CD4-positive, alpha-beta T cell treated with Interleukin-2 at 100 ng/mL for 4 hours (primary cell): ENCODE measurements at places on chromosomes 3 and 15.

DNA sequence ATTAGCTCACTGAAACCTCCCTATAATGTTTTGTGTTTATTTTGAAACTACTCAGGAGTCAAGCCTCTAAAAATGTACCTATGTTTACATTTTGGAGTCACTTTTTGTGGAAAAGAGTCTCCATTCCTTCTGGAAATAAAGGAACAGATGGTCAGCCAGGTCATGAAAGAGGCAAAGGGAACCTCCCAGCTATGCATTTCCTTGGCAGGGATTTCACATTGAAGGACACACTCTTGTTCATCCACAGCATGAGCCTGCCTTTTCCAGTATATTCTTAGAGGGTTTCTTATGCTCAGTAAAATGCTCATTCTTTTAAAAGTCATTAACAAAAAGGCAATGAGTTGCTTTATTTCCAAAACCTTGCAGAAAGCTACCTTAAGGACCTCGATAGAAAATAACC, 20.8 kb downstream of the STAC start:
- DNase-seq, result no peak

DNA sequence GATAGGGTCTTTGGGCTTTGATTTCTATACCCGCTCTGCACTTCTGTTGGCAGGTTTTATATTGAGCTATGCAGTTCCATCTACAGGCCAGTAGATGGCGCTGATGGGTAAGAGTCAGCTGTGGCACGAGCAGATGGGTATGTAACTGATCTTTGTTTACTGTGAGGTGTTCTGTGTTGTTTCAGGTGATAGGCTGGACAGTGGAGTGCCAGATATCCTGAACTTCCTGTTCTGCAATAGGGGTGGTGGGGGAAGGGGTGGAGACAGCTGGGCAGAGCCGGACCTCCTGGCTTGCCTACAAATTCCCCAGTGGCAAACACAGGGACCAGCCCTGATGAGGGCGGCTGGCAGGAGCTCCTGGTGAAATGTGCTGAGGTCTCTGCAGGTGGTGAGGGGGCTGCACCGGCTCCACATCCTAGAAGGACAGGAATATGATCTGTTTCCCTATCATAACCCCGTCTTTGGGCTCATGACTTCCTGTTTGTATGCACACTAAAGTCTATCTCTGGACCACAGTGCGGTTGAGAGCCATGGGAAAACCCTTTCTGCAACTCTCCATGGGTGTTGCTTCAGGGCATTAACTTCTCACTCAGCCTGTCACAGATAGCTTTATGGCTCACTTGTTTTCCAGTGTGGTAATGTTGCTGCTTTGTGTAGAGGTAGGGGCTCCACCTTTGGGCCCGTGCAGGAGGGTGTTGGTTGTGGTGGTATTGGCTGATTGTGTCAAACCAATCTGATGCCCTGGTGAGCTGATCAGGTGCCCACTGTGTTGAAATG, 13.4 kb upstream of the FAM98B start:
- peak; percentile 69 for DNase-seq

GRCh38 chr3:198030125-198030524, 70.1 kb downstream of the LMLN start:
- DNase-seq, result no peak

- DNase-seq, result no peak
Observed at GRCh38 chr3:117836296-117836695, 1126.7 kb downstream of the TUSC7 start.

- DNase-seq, result no peak
Observed at GRCh38 chr3:160057331-160057730, 68.7 kb downstream of the IL12A start.

GRCh38 chr3:52057812-52058495, 1.6 kb upstream of the DUSP7 start:
- DNase-seq, result no peak

- peak; percentile 5 for DNase-seq
Observed at GRCh38 chr3:12556314-12556689, 585 bp upstream of the MKRN2 start.

DNA sequence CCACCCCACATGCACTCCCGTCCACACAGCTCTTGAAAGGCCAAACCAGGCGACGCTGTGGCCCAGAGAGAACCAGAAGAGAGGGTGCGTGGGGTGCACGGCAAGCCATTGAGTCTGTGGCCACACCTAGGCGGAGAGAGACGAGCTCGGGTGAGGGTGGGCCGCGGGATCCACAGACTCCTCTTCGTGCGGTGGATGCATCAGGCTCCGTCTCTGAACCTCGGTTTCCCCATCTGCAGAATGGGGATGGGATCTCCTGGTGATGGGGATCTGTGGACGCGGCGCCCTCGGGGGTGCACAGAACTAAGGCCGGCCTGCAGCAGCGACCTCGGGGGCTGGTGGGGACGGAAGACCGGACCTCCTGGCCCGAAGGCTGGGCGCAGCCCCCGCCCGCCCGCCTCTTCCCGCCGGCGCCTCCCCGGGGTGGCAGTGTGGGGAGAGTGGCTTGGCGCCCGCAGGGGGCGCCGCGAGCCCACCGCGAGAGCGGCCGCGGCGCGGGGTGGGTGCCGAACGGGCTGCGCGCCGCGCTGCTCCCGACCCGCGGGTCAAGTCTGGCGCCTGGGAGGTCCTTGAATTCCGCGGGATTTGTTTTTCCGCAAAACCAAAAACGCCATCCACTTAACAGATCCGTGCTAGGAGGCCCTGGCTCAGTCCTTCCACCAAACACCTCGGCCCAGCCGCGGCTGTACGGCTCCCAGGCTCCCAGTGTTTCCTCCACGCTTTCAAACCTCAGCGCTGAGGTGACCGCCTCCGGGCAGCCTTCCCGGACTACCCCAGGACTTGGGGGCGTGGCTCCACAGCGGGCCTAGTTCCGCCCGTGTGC, 13.2 kb upstream of the ADPGK start:
- DNase-seq, result peak; percentile 45

- DNase-seq, result no peak
Observed at GRCh38 chr3:78941587-78941986, 826.2 kb downstream of the ROBO1 start.

GRCh38 chr15:83053151-83053550, 13.9 kb downstream of the BTBD1 start:
- DNase-seq, result no peak

- no peak for DNase-seq
Observed at GRCh38 chr15:72116731-72117485, 1.0 kb downstream of the MYO9A start.

DNA sequence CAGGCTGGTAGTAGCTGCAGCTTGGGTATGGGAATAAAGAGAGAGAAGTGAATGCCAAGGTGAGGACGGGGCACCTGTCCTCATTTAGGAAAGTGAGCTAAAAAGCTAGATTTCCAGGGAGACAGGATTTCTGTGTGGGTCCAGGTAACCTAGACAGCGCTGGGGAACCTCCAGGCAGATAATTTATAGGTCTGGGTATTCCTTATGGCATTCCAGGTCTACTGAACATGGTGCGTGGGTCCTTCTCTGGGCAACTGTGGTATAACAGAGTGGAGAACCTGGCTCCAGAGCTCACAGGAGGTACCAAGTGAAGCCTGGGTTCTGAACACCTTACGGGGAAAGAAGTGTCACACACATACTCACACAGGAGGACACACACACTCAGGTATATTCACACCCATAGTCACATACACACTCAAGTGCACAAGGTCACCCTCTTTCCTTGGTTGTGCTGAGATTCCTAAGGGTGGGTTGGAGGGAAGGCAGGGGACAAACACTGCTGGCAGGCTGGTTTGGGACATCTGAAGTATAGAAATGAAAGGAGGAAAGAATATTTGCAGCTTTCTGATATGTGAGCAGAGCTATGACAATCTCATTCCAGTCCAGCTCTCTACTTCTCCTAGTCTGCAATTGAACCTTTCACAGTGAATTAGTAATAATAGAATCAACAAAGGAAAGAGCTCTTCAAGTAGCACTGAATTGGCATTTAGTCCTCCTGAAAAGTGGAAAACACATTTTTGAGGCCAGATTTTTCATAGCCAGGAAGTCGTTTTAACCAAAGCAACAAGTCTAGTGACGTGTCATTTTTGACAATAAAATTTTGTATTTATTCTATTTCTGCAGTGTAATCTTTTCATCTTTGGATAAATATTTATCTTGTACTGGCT, 37.4 kb upstream of the ITGA11 start:
- DNase-seq, result no peak

DNA sequence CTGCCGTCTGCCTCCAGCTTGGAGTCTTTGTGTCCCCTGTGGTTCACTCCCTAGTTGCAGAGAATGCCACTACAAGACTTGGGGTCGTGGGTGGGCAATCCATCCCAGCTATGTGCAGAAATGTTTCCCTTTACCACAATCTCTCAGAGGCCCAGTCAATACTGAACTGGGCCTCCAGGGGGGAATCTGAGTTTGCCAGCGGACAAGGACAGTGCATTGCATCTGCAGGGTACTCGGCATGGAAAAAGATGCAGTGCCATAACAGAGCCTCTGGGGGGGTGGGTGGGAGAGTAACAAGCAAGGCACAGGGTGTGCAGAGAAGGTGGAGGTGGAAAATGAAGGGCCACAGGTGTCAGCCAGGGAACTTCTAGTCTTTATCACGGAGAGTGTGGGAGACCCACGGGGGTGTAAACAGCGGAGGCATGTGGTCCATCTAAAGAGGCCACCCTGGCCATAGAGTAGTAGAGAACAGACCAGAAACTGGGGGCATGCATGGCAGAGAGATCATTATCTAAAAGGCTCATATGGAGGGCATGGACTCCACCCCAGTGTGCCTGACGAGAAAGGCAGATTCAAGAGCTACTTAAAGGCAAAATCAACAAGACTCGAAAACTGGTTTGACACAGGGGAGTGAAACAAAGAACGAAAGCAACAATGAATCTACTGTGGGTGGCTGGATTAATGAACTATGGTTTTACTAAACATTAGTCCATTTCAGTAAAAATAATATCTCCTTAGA, 182.4 kb downstream of the ANXA2 start:
- no peak for DNase-seq

DNA sequence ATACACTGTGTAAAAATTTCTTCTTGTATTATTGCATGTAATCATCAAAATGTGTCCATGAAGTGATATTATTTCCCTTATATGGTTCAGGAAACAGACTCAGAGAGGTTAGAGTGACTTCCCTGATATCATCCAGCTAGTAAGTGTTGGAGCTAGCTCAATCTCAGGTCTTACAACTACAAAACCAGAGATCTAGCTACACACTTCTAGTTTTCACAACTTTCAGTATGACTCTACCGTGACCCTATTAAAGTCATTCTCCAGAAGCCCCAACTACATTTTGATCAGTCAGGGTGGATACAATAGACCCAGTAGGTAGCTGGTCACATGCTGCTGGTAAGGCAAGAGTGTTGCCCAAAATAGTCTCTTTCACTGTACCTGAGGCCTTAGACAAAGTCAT, 165.3 kb downstream of the GOLIM4 start:
- no peak for DNase-seq

- no peak for DNase-seq
Observed at GRCh38 chr3:58470363-58471024, 21.4 kb upstream of the KCTD6 start.

GRCh38 chr3:178527981-178528380, 8.3 kb upstream of the KCNMB2 start:
- no peak for DNase-seq

DNA sequence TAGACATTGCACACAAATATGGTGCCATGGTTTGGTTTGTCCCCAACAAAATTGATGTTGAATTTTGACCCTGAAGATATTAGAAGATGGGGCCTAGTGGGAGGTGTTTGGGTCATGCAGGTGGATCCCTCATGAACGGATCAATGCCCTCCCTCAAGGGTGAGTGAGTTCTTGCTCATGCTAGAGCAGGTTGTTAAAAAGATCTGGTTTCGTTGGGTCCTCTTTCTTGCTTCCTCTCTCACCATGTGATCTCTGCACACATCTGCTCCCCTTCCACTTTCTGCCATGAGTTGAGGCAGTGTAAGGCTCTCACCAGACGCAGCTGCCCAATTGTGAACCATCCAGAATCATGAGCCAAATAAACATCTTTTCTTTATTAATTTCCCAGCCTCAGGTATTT, 87.8 kb upstream of the MDFIC2 start:
- DNase-seq, result no peak

- no peak for DNase-seq
Observed at GRCh38 chr3:21290557-21290956, 460.5 kb downstream of the ZNF385D start.

DNA sequence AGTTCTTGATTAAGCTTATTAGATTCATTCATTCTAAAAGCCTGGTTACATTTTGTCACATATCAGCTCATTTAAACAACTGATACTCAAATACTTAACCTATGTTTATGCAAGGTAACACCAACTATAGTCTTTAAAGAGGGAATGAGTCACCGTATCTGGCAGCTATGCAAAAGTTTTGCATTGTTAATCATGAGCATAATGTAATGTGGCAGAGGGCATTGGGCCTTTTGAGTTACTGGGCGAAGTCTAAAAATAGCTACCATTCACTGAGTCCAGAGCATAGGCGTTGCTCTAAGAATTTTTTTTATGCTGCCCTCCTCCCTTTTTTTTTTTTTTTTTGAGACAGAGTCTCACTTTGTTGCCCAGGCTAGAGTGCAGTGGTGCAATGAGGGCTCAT, 277.7 kb upstream of the ZNF717 start:
- DNase-seq, result no peak

- no peak for DNase-seq
Observed at GRCh38 chr15:64004587-64004986, 41.7 kb downstream of the DAPK2 start.

DNA sequence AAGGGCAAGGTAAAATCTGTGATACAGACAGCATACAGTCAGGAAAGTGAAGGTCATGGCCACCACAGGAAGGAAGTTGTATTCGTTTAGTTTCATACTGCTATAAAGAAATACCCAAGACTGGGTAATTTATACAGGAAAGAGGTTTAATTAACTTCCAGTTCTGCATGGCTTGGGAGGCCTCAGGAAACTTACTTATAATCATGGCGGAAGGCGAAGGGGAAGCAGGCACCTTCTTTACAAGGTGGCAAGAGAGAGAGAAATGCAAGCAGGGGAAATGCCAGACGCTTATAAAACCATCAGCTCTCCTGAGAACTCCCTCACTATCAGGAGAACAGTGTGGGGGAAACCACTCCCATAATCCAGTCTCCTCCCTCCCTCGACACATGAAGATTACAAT, 353.7 kb upstream of the SEMA6D start:
- DNase-seq, result no peak

DNA sequence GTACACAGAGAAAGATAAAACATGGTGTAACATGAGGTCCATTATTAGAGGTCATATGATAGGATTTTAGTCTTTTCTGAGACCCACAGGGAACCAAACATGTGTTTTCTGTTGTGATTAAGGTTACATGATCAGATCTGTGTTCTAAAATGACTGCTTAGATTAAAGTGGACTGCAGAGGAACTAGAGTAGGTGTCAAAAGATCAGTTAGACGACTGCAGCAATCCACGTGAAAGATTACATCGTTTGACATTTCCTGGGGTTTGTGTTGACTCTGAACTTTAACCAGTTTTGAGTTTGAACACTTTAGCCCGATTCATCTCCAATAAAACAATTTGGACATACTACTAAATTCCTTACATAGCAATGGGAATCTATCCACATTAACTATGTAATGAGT, 5.1 kb downstream of the MIX23 start:
- DNase-seq, result no peak

DNA sequence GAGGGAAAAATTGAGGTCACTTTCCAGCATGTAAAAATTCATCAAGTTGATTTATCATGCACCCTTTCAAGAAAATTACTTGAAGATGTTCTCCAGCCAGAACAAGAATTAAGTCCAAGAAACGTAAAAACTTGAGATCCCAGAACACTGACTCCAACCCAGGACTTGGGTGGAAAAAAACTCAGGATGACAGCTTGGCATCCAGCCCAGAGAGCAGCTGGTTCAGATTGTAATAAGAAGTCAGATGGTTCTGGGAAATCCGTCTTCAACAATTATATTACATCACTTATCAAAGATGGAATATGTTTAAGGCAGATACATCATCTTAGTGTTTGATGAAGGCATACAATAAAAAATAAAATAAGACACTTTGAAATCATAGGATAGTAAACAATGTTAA, 23.0 kb upstream of the DNAJC13 start:
- DNase-seq, result no peak
